Activated T-cell treated with anti-CD3 and anti-CD28 coated beads for 4 hours (primary cell): ENCODE measurements at places on chromosomes 2 and 18.

DNA sequence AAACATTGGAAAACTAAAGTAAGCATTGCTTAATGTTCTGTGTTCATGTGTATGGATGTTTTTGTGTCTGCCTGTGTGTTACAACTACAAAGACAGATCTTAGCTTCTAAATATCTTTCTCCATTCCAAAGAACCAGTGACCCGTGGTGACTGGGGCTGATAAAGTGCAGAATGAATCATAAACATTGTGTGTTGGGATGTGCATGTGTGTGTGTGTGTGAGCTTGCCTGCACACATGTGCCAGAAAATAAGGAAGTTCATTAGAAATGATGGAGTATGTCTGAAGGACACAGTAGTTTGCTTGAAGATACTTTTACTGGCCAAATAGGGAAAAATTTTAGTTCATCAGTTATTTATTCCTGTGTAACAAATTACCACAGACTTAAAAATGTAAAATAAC is 756.6 kb upstream of the CELF4 start:
- DNase-seq = no peak

DNA sequence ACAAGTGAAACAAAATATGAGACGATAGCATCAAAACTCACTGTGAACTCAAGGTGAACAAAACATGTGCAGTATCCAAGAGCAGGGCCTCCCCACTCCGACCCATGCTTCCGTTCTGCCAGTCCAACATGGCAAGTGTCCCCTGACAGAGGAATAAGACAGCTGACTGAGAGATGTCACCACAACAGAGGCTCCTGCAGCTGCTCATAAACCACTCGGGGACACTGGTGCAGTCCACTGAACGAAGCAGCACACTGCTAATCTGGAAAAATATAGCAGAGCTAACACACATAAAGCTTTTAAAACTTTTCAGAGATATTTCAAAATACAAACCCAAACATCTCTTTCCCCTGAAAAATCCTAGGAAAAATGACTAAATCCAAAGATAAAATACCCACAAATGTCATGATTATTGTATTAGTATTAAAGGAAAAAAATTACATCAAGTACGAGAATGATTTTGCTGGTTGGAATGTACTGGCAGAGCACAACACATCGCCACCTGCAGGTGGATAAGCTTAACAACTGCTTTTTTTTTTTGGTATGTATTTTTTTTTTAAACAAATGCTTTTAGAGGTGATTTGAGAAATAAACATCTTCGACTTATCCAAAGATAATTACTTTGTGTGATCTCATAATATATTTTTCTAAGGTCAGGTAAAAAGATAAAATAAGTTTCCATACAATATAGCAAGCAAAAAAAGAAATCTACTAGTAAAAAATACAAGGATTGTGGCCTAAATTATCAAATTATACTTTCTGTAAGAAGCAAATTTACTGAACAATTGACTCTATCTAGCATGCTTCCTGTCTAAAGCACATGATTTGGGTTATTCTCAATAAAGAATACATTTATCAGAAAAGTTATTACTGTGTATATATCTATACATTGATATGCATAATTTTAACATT is 18.6 kb downstream of the THADA start:
- DNase-seq = no peak

DNA sequence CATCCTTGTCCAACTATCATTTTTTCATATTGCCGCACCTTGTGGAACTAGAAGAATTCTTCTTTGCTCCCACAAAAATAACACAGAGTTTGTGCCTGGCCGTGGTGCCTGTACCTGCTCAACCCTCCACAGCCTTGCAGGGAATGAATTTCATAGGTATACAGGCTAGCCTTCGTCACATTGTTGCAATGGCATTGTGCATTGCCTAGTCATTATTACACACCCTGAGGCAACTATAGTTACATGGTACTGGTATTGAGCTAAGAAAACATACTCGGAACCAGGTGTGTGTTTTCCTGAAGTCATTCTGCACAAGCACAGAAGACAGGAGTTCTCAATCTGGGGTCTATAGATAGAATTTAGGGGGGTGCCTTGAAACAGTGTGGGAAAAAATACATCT is 188.0 kb upstream of the CTAGE1 start:
- DNase-seq = no peak

- DNase-seq = no peak
Measured at GRCh38 chr2:184597571-184597991, 748 bp upstream of the ZNF804A start.

DNA sequence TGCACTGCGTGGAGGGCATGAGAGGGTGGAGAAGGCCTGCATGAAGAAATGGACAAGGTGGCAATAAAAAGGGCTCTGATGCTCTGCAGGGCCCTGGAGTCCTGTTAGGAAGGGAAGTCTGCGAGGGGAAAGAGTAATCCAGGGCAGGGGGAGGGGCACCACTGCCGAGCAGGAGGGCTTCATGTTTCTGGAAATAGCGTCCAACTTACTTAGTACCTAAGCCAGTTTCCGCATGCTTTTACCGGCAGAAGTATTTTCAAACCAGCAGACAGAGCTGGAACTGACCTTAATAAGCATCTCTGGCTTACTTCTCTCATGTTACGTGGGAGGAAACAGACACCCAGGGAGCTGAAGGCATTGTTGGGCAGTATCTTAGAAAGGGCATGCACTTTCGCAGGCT is 156.7 kb downstream of the GALNT14 start:
- DNase-seq = no peak
